ENCODE measurements at places on chromosomes 7 and 10. TPM values are rescaled to one million over a fixed set of nuclear protein-coding genes. Genes with fewer than 3 reads are reported as not detected.

GRCh38 chr7:145327646-145328045 is 491.8 kb upstream of the TPK1 start:
- H3K36me3 ChIP-seq, result no peaks in the 10 kb centered on the region
- H3K27me3 ChIP-seq, result no peaks in the 10 kb centered on the region
- no peak for DNase-seq
- no peaks in the 10 kb centered on the region for H3K4me1 ChIP-seq
- no peak overlapping the region for H3K4me3 ChIP-seq

DNA sequence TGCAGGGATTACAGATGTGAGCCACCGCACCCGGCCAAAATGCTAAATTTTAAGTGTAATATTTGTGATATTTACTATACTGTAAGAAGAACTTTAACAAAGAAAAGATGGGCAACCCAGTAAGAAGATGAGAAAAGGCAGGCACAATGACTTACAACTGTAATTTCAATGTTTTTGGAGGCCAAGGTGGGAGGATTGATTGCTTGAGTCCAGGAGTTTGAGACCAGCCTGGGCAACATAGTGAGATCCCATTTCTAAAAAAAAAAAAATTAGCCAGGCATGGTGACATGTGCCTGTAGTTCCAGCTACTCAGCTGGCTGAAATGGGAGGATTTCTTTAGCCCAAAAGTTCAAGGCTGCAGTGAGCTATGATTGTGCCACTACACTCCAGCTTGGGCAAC is 11.7 kb upstream of the GATAD1 start:
- peaks cover 10% of the 10 kb centered on the region for H3K4me1 ChIP-seq
- no peak overlapping the region for H3K27ac ChIP-seq
- H3K4me3 ChIP-seq, result no peak overlapping the region
- no peak for DNase-seq
- no peaks in the 10 kb centered on the region for H3K27me3 ChIP-seq

GRCh38 chr10:26737730-26738129 is 40.2 kb downstream of the PDSS1 start:
- no peak overlapping the region for H3K27ac ChIP-seq
- no peaks in the 10 kb centered on the region for H3K27me3 ChIP-seq
- H3K4me3 ChIP-seq, result no peak overlapping the region
- H3K4me1 ChIP-seq, result no peaks in the 10 kb centered on the region
- DNase-seq, result no peak

DNA sequence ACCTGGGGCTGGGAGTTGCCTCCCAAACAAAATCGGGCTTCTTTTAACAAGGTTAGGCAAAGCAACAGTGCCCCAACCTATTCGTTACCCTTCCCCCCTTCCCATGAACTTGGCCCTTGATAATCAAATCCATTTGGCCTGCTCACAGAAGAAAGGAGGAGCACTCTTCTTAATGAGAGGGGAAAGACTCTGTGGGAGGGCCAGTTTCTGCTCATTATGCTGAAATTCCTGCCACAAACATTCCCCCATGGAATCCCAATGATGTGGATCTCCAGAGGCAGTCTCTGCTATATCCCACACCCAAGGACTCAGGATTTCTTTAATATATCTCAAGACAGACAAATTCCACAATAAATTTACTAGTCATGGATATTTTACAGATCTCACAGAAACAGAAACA is 43.0 kb downstream of the LSM5 start:
- no peak overlapping the region for H3K4me3 ChIP-seq
- H3K4me1 ChIP-seq, result no peaks in the 10 kb centered on the region
- no peaks in the 10 kb centered on the region for H3K36me3 ChIP-seq
- peaks cover 11% of the 10 kb centered on the region for H3K27me3 ChIP-seq

GRCh38 chr10:74766501-74766900 is 59.9 kb upstream of the KAT6B start:
- H3K4me3 ChIP-seq, result no peak overlapping the region
- DNase-seq, result peak; percentile 22
- H3K4me1 ChIP-seq, result peaks cover 8% of the 10 kb centered on the region
- H3K27ac ChIP-seq, result no peak overlapping the region

GRCh38 chr10:58854811-58855210 is 321.6 kb upstream of the PHYHIPL start:
- H3K4me1 ChIP-seq, result peaks cover 19% of the 10 kb centered on the region
- no peak for DNase-seq
- no peak overlapping the region for H3K27ac ChIP-seq
- no peaks in the 10 kb centered on the region for H3K36me3 ChIP-seq
- no peak overlapping the region for H3K4me3 ChIP-seq

DNA sequence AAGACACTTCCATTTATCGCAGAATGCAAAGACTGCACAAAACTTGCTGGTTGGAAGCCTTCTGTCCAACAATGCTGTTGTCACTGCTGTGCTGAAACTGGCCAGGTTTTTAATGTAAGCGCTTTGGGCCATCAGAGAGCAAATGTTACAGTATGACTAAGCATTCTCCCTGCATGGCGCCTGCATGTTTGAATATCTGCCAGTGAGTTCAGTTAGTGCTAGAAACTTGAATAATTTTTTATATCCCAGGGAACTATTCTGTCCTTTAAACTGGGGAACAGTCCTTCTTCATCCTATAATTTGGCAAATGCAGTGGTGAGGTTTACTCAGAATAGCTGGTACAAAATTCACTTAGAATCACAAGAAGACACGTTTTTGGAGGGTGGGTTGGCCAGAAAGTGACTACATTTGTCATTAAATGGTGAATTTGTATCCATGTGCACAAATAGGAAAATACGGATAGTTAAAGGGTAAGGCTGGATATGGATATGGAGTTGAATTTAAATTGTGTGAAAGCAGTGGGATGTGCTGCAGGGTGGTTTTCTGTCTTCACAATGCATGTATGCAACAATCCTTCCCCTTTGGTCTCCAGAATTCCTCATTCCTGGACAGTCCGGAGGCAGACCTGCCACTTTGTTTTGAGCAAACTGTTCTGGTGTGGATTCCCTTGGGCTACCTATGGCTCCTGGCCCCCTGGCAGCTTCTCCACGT is 1.7 kb downstream of the ABCC2 start:
- H3K27ac ChIP-seq, result no peak overlapping the region
- H3K4me3 ChIP-seq, result no peak overlapping the region
- H3K27me3 ChIP-seq, result no peaks in the 10 kb centered on the region
- H3K4me1 ChIP-seq, result no peaks in the 10 kb centered on the region

DNA sequence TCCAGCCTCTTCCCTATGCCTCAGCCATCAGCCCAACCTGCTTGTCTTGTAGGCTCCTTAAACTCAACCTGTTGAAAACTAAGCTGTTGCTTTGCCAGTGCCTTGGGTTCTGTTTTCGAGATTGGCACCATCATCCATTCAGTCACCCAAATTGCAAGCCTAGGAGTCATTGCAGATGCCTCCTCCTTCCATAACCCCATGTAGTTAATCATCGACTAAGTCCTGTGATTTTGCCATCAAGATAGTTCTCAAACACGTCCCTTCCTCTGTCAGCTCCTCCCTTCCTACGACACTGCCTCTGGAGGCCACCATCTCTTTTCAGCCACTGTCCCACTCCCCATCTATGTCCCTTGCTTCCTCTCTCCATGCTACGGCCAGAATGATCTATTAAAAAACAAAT is 168.1 kb downstream of the RAB11FIP2 start:
- no peaks in the 10 kb centered on the region for H3K4me1 ChIP-seq
- no peak overlapping the region for H3K4me3 ChIP-seq
- no peaks in the 10 kb centered on the region for H3K27me3 ChIP-seq
- no peak for DNase-seq

Gene FAM25C
- not detected for total RNA-seq

DNA sequence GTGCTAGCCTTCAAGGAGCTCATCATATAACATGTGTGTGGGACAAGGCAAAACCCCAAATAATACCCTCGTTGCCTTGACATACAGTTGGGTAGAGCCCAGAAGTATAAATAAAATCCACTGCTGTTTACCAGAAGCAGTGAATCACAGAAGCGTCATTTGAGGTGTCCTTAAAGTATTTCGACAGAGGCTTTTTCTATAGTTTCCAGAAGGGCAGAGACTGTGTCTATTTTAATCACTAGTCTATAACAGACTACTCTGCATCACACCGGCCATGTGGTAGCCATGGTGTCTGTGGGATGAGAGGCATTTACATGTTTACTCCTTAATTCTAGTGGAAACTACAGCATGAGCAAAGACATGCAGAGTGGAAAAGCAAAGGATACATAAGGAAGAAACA is 131.3 kb downstream of the CTTNBP2 start:
- no peak overlapping the region for H3K27ac ChIP-seq
- no peaks in the 10 kb centered on the region for H3K4me1 ChIP-seq
- no peaks in the 10 kb centered on the region for H3K27me3 ChIP-seq
- H3K36me3 ChIP-seq, result no peaks in the 10 kb centered on the region
- no peak for DNase-seq

DNA sequence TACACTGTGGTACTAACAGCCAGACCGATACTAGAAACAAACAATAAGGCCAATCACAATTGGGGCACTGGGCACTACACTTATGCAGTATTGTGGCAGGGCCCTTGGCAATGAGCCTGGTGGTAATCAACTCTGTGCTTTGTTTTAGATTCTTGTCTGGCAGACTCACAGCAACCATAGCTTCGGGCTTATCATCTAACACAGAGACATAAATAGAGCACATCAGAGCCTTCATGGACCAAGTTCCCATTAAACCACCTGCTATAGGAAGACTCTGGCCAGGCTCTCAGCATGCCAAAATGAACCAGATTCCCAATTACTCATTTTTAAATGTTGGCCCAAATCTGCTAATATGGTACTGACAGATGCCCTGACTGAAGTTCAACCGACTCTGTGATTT is 218.6 kb downstream of the DGKI start:
- H3K27me3 ChIP-seq, result 0 out of 2 replicates have a peak, but pooled peaks cover 4% of the 10 kb centered on the region
- H3K4me1 ChIP-seq, result no peaks in the 10 kb centered on the region
- no peak overlapping the region for H3K4me3 ChIP-seq
- no peaks in the 10 kb centered on the region for H3K36me3 ChIP-seq
- H3K27ac ChIP-seq, result no peak overlapping the region

- H3K27ac ChIP-seq, result no peak overlapping the region
- no peaks in the 10 kb centered on the region for H3K36me3 ChIP-seq
Measured at GRCh38 chr10:132544744-132545658, 7.4 kb downstream of the INPP5A start.

DNA sequence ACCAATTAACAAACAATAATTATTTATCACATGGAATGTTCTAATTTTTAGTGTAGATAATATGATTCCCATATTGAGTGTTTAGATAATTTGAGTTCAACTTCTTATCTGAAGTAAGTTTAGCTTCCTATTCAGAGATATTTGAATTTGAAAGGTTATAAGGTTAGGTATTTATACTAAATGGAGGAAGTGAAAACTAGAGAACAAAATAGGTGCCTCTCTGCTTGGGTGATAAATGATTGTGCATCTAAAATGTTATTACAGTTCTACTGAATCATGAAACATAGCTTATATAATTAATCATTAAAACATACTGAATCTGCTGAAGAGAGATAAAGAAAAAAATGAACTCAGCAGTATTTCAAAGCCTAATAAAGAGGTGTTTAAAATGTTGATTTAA is 1174.3 kb downstream of the XPNPEP1 start:
- no peaks in the 10 kb centered on the region for H3K36me3 ChIP-seq
- no peak for DNase-seq
- H3K4me3 ChIP-seq, result no peak overlapping the region
- H3K27me3 ChIP-seq, result no peaks in the 10 kb centered on the region

DNA sequence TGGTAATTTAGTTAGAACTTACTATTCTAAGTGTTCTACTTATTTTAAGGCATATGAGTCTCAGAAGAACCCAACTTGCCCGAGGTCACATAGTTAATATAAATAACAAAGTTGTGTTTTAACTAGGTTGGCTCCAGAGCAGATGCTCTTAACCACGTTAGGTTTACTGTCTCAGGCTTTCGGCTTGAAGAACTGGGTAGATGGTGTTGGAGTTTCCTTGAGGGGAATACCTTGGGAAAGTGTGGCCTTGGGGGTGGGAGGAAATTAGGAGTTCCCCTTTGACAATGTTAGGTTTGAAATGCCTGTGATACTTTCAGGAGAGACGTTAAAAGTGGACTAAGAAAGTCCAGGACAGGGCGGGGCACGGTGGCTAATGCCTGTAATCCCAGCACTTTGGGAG is 9.6 kb downstream of the ZNF398 start:
- no peak overlapping the region for H3K4me3 ChIP-seq
- DNase-seq, result no peak
- peaks cover 40% of the 10 kb centered on the region for H3K36me3 ChIP-seq
- no peaks in the 10 kb centered on the region for H3K4me1 ChIP-seq
- no peaks in the 10 kb centered on the region for H3K27me3 ChIP-seq

- peak; percentile 7 for DNase-seq
- no peaks in the 10 kb centered on the region for H3K36me3 ChIP-seq
- no peaks in the 10 kb centered on the region for H3K4me1 ChIP-seq
Measured at GRCh38 chr10:123703195-123703790, 37.1 kb downstream of the GPR26 start.

DNA sequence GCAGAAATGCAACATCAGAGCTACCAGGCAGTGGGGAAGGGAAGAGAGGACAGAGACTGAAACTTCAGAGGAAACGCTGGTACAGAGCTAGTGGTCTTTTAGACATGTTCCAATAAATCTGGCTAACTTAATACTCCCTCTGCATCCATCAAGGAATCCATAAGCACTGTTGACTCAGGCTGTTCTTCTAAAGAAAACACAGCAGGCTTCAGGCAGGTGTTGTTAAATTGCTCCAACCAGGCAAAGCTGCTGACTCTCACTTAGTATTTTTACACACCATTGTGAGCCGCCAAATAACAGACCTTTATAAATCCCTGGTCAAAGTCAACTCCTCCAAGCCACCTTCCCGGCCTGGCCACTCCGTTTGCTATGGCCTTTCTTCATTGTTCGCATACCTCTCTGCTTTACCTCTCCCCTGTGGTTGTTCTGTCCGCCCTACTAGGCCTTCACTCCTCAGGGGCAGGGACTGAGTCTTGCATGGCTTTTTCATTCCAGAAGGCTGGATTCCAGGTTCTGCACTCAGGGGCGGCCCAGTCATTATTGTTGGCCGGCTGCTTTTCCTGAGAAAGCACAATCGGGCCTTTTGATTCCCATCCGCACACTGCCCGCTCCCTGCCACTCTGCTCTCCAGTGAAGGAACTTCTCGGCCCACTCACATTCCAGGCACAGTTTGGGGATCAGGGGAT is 18.4 kb downstream of the CREB3L2 start:
- no peaks in the 10 kb centered on the region for H3K27me3 ChIP-seq
- H3K4me3 ChIP-seq, result no peak overlapping the region
- DNase-seq, result no peak
- H3K36me3 ChIP-seq, result no peaks in the 10 kb centered on the region
- no peak overlapping the region for H3K27ac ChIP-seq

Gene ARMH3
- total RNA-seq, result 24.1 TPM

Gene GNAT3
- total RNA-seq, result not detected

DNA sequence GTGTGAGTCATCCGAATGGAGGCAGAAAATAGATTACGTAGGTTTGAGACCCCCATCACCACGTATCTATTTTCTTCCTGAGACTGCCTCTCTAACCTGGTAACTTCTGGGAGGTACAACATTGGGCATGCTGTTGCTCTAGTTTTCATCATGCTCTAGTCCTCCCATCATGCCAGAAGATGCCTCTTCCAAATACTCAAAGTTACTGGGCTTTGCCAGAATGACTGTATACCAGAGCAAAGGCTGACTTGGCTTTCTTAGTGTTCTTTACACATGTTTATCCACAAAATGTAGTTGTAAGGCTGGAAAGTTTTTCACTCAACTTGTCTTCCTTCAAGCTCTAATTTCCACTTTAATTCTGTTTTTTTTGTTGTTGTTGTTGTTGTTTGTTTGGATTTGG is 370.5 kb downstream of the MDFIC start:
- H3K27me3 ChIP-seq, result no peaks in the 10 kb centered on the region
- H3K27ac ChIP-seq, result no peak overlapping the region
- DNase-seq, result no peak
- H3K36me3 ChIP-seq, result no peaks in the 10 kb centered on the region
- no peak overlapping the region for H3K4me3 ChIP-seq
- no peaks in the 10 kb centered on the region for H3K4me1 ChIP-seq

Gene CPA5
- 2.6 TPM for total RNA-seq
